SW480 (cell line): ENCODE measurements at places on chromosomes 3 and 15.

- DNase-seq, result no peak
These were observed 218.7 kb downstream of the KCNMB2 start for GRCh38 chr3:178754852-178755510.

GRCh38 chr3:120552184-120553172, 43.7 kb upstream of the NDUFB4 start:
- DNase-seq, result no peak

DNA sequence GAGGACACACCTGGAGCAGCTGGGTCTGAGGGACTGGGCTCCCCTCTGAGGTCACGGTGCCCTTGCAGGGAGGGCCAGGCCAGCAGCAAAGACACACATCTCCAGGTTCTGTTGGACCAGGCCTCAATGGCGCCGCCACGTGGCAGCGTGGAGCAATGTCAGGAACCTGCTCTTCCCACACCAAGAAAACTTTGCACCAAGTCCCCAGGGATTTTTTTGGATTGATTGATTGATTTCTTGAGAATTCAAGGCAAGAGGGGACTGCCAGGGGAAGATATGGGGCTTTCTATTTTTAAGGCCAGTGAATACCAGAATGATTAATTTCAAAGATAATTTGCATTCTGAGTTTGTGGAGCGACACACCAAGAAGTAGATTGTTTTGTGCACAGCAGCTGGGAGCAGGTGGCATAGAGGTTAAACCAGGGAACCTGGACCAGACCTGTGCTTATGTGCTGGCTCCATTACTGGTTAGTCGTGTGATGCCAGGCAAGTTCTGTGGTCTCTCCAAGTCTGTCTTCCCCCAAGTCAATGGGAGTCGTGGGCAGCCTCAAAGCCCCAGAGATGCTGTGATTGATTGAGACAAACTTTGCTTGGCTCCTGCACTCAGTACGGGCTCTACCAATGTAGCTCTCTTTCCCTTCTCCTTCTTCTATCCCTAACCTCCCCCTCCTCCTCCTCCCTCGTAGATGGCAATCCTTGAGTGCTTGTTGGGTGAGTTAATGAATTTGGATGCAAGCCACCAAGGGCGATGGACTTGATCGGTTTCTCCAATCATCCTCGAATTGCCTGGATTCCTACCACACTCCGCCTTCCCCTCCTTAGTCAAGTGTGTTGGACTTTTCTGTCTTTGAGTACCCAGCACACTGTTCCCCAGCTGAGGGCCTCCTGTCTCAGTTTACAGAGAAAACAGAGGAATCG, 96.2 kb upstream of the TRPM1 start:
- DNase-seq, result no peak

DNA sequence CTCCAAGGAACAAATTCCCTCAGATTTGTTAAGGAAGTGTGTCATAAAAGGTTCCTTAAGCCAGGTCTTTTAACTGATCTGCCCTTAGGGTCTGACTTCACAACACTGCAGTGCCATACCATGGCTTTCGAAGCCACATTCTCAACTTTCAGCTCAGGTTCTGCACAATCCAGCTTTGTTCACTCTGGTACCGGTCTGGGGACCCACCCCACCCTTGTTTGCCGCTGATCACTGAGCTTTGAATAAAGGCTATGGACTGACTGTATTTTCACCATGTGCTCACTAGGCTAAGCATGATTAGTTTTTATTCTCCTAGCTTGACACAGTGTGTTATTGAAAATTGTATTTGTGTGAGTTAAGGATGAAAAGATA, 15.9 kb downstream of the SNX1 start:
- no peak for DNase-seq

GRCh38 chr15:34847598-34847997, 52.2 kb upstream of the ACTC1 start:
- DNase-seq, result no peak

GRCh38 chr3:182644790-182645433, 148.4 kb upstream of the ATP11B start:
- DNase-seq, result no peak
